ENCODE measurements at places on chromosomes 1 and 21.

- no peak for DNase-seq
Observed at GRCh38 chr21:44424608-44425306, 30.6 kb upstream of the LRRC3 start.

- DNase-seq, result no peak
Observed at GRCh38 chr1:168180148-168180524, 1.4 kb downstream of the TIPRL start.

- DNase-seq, result no peak
Observed at GRCh38 chr1:25643929-25644328, 27.3 kb downstream of the MAN1C1 start.

DNA sequence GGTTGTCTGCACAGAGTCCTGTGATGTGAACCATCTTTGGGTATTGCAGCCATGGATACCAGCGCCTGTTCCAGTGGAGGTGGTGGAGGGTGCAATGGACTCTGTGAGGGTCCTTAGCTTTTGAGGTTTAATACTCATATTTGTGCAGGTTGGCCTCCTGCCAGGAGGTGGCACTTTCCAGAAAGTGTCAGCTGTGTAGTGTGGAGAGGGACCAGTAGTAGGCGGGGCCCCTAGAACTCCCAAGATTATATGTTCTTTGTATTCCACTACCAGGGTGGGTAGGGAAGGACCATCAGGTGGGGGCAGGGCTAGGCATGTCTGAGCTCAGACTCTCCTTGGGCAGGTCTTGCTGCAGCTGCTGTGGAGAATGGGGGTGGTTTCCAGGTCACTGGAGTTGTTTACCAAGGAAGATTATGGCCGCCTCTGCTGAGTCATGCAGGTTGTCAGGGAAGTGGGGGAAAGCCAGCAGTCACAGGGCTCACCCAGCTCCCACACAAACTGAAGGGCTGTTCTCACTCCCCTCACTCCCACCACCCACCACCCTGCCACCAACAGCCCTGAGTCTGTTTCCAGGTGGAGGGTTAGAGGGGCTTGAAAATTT lies 31.2 kb upstream of the ZNF678 start:
- DNase-seq, result peak; percentile 8

- no peak for DNase-seq
Observed at GRCh38 chr1:12001249-12001917, 17.9 kb upstream of the MIIP start.

- DNase-seq, result no peak
Observed at GRCh38 chr1:152546704-152547103, 19.9 kb downstream of the LCE3E start.

GRCh38 chr1:88890791-88891317 lies 513 bp downstream of the GTF2B start:
- DNase-seq, result peak; percentile 38

Data from renal cortical epithelial cell (primary cell).